ENCODE measurements at places on chromosomes 1 and 21. TPM values are rescaled to one million over a fixed set of nuclear protein-coding genes. Genes with fewer than 3 reads are reported as not detected.

- no peak overlapping the region for H3K27ac ChIP-seq
- no peaks in the 10 kb centered on the region for H3K27me3 ChIP-seq
- no peak overlapping the region for H3K4me3 ChIP-seq
- no peak for DNase-seq
- H3K36me3 ChIP-seq, result no peaks in the 10 kb centered on the region
Observed at GRCh38 chr1:197486946-197487345, 218.9 kb downstream of the CRB1 start.

- H3K27ac ChIP-seq, result no peak overlapping the region
- no peaks in the 10 kb centered on the region for H3K27me3 ChIP-seq
- no peak overlapping the region for H3K4me3 ChIP-seq
- no peak for DNase-seq
- H3K36me3 ChIP-seq, result no peaks in the 10 kb centered on the region
Observed at GRCh38 chr1:204703826-204704612, 18.5 kb upstream of the LRRN2 start.

DNA sequence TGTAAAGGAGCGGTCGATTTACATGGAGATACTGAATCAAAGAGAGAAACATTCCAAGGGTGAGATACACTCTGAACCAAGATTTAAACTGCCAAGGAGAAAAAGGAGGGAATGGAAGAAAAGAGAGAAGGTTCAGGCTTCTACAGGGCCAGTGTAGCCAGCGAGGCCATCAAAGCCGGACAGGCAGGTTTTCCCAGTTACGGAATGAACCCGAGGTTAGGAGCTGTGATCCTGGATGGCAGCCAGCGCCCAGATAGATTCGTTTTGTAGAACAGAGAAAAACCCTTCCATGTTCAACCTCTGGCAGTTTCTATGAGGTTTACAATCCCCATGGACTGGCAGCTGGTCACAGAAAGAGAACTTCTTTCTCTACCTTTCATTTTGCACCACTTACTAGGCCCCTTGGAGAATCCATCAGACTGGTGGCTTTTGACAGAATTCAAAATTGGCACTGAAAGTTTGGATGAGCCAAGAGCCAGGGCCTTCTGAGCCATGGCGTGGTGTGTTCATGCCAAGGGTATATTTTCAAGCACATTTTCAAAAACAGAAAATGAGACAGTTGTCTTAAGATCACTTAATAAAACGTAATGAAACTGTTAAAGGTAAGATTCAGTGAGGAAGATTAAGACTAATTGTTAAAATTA lies 171.5 kb downstream of the RUNX1 start:
- H3K4me1 ChIP-seq, result no peaks in the 10 kb centered on the region
- DNase-seq, result no peak
- no peak overlapping the region for H3K4me3 ChIP-seq

LCE2C gene
- not detected for polyA plus RNA-seq

DNA sequence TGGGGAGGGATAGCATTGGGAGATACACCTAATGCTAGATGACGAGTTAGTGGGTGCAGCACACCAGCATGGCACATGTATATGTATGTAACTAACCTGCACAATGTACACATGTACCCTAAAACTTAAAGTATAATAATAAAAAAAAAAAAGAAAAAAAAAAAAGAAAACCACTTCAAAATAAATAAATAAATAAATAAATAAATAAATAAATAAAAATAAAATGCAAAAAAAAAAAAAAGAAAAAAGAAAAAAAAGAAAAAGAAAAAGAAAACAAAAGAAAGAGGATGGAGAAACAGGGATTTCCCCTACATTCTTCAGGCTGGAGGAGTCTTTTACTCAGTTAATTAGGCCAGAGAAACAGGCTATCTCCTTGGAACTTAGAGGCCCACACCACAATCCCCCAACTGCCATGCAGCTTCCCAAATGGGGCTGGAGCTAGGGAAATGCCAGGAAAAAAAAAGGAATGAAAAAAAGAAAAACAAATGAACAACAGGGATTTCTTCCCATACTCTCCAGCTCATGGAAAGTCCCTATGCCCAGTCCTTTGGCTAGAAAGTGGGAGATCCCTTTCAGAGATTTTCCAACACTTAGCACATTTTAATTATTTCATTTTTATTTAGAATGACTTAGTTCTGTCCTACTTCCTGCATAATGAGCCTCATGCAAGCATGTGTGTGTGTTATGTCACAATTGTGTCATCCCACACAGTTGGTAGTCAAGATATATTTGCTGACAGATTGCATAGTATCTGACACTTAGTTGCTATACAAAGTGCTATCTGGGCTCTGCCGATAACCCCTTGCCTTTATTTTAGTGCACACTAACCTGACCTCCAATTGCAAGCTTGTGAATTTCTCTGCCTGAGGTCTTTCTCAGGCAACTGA lies 486.4 kb downstream of the PLPP3 start:
- no peaks in the 10 kb centered on the region for H3K36me3 ChIP-seq
- H3K27me3 ChIP-seq, result no peaks in the 10 kb centered on the region
- no peaks in the 10 kb centered on the region for H3K4me1 ChIP-seq
- H3K4me3 ChIP-seq, result no peak overlapping the region

DNA sequence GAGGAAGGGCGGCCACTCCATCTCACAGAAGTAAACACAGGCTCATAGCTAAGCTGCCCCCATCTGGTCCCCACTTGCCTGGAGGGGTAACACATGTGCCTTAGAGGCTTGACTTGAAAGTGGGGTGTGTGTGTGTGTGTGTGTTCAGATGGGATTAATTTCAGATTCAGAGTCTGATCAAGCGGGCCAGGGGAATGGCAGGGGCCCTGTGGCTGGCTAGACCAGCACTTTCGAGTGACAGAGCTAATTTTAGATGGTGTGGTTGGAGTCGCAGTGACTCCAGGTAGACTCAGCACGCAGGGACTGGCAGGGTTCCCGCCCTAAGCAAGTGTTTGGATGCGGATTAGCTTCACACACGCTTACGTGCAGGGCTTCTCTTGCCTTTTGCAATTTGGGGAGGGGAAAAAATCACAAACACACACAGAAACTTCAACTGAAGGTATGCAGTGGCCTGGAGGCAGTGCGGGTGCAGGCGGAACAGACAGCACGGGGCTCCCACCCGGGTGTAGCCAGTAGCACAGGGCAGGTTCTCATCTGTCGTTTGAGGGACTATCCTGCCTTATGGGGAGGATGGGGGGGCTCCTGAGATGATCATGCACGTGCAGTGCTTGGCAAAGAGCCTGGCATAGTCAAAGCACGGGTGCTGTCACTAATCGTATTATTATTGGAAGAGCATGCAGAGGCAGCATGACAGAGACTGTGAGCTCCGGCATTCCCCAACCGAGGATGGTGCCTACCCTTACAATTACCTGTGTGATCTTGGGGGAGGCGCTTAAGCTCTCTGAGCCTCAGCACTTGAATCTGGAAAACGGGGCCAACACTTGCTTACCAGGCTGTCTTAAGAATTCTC lies 1.3 kb downstream of the EDN2 start:
- peaks cover 21% of the 10 kb centered on the region for H3K4me1 ChIP-seq
- H3K27me3 ChIP-seq, result no peaks in the 10 kb centered on the region
- H3K27ac ChIP-seq, result no peak overlapping the region
- H3K36me3 ChIP-seq, result no peaks in the 10 kb centered on the region
- no peak overlapping the region for H3K4me3 ChIP-seq
- DNase-seq, result no peak

- no peaks in the 10 kb centered on the region for H3K4me1 ChIP-seq
- no peak overlapping the region for H3K27ac ChIP-seq
- no peaks in the 10 kb centered on the region for H3K36me3 ChIP-seq
- H3K4me3 ChIP-seq, result no peak overlapping the region
- no peaks in the 10 kb centered on the region for H3K27me3 ChIP-seq
- no peak for DNase-seq
Observed at GRCh38 chr1:208641579-208642280, 397.5 kb upstream of the PLXNA2 start.

DNA sequence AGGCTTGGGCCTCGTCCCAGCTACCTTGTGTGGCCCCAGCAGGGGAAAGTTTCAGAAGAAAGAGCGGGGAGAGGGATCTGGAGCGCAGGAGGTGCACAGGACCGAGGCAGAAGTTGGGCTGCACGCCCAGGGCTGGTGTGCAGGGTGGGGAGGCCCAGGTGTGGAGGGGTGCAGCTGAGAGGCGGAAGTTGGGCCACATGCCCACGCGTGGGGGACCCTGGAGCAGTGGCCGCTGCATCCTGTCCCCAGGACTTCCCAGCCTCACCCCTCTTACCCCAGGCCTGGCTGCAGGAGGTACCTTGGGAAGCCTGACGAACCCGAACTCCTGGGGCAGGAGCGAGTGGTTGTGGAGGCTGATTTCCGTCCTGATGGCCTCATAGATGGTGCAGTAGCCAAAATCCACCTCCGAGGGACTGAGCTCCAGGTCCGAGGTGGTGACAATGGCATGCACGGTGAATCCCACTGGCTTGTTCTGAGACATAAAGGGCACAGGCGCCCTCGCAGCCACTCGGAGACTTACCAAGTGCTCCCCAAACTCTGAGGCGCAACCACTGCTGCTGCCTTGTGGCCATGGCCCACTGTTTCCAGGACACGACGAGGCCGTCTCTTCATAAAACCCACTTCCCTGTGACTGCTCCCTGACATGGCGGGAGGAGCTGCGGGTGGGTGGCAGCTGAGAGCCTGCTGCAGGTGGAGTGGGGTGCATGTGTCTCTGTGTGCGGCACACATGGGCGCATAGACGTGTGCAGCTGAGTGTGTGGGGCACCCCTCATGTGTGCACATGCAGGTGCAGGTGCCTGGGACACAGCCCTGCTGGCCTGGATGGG lies 20.4 kb upstream of the TMEM52 start:
- H3K4me1 ChIP-seq, result peaks cover 4% of the 10 kb centered on the region
- no peak for DNase-seq
- no peaks in the 10 kb centered on the region for H3K27me3 ChIP-seq
- no peak overlapping the region for H3K4me3 ChIP-seq

EXO1 gene
- polyA plus RNA-seq, result not detected

TPR gene
- polyA plus RNA-seq, result 43.9 TPM

PLA2G5 gene
- 4.2 TPM for polyA plus RNA-seq

DNA sequence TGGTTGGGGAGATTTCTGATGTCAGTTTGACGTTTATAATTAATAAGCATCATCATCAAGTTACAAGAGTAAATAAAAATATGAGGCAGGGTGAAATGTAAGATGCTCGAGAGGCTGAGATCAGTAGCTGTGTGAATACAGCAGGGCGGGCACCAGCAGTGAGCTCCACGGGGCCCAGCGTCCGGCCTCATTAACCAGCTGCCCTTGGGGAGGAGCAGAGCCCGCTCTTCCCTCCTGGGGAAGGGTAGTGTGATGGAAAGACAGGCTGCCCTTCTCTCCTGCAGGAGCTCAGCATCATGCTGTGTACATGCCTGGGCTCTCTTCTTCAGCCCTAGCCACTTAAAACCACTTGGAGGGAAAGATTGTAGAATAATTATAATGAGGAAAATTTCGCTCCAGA lies 23.4 kb downstream of the PDE9A start:
- DNase-seq, result no peak
- H3K27ac ChIP-seq, result no peak overlapping the region
- no peak overlapping the region for H3K4me3 ChIP-seq
- no peaks in the 10 kb centered on the region for H3K27me3 ChIP-seq

GRCh38 chr1:83994111-83994510 lies 4.8 kb downstream of the TTLL7 start:
- H3K27me3 ChIP-seq, result no peaks in the 10 kb centered on the region
- no peak for DNase-seq
- no peaks in the 10 kb centered on the region for H3K4me1 ChIP-seq

DNA sequence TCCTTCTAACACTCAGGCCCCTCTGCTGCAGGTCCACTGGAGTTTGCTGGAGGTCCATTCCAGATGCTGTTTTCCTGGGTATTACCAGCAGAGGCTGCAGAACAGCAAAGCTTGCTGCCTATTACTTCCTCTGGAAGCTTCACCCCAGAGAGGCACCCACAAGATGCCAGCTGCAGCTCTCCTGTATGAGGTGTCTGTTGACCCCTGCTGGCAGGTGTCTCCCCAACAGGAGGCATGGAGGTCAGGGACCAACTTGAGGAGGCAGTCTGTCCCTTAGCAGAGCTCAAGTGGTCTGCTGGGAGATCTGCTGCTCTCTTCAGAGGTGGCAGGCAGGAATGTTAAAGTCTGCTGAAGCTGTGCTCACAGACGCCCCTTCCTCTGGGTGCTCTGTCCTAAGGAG lies 204.8 kb downstream of the FCRL5 start:
- no peaks in the 10 kb centered on the region for H3K36me3 ChIP-seq
- H3K27ac ChIP-seq, result no peak overlapping the region
- no peaks in the 10 kb centered on the region for H3K4me1 ChIP-seq
- H3K27me3 ChIP-seq, result no peaks in the 10 kb centered on the region
- H3K4me3 ChIP-seq, result no peak overlapping the region

CADM3 gene
- polyA plus RNA-seq, result 5.9 TPM

DNA sequence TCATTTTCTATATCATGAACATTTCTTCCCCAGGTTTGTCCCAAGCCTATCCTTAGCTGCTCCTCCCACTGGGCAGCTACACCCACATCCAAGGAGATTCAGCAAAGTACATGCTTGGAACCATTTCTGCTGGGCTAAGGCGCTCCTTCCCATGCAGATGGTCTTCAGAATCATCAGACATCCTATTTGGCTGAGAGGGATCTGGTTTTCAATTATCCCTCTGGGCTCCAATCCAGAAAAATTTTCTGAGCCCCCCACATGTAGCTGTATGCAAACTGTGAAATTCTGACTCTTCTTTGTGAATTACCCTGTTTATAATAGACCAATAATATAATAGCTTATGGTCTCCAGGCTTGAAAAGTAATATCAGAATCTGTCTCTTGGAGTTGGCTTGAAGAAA lies 99.2 kb downstream of the LAMC2 start:
- no peak overlapping the region for H3K27ac ChIP-seq
- DNase-seq, result no peak
- H3K36me3 ChIP-seq, result no peaks in the 10 kb centered on the region
- no peaks in the 10 kb centered on the region for H3K27me3 ChIP-seq
- no peak overlapping the region for H3K4me3 ChIP-seq
